Left colon (tissue), 2 donors: ENCODE measurements at places on chromosomes 12 and 14.

GRCh38 chr12:107282628-107283027 lies 189.3 kb upstream of the CRY1 start:
- no peak for DNase-seq

- DNase-seq, result no peak
Measured at GRCh38 chr14:72758420-72758819, 135.5 kb downstream of the DPF3 start.

DNA sequence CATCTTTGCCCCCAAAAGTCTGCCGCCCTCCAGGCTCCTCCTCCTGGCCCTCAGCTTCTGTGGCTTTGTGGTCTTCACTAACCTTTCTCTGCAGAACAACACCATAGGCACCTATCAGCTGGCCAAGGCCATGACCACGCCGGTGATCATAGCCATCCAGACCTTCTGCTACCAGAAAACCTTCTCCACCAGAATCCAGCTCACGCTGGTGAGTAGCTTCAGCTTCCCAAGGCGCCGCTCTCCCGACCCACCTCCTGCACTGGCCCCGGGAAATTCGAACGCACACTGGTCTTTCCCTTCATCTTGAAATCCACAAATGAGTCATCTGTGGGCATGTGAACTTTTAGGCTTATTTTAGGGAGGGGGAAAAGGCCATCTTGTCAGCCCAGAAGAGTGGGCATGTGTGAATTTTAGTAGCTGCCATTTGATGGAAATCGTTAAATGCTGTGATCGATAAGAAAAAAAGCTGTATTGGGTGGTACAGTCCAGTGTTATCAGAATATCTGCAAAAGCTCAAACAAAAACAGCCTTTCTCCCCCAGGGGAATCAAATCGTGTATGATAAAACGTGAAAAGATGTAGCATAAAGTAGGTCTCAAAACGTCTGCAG lies 700 bp downstream of the SLC35E3 start:
- peak; percentile 68 for DNase-seq

- peak; percentile 80 for DNase-seq
Measured at GRCh38 chr12:6914246-6914946, at the start of gene ENO2. Gene ENO2 (plus strand): TSS chr12:6914580. CDS start chr12:6915833, 1,253 bp downstream.

- no peak for DNase-seq
Measured at GRCh38 chr12:100753837-100754236, 40.7 kb upstream of the ANO4 start.

DNA sequence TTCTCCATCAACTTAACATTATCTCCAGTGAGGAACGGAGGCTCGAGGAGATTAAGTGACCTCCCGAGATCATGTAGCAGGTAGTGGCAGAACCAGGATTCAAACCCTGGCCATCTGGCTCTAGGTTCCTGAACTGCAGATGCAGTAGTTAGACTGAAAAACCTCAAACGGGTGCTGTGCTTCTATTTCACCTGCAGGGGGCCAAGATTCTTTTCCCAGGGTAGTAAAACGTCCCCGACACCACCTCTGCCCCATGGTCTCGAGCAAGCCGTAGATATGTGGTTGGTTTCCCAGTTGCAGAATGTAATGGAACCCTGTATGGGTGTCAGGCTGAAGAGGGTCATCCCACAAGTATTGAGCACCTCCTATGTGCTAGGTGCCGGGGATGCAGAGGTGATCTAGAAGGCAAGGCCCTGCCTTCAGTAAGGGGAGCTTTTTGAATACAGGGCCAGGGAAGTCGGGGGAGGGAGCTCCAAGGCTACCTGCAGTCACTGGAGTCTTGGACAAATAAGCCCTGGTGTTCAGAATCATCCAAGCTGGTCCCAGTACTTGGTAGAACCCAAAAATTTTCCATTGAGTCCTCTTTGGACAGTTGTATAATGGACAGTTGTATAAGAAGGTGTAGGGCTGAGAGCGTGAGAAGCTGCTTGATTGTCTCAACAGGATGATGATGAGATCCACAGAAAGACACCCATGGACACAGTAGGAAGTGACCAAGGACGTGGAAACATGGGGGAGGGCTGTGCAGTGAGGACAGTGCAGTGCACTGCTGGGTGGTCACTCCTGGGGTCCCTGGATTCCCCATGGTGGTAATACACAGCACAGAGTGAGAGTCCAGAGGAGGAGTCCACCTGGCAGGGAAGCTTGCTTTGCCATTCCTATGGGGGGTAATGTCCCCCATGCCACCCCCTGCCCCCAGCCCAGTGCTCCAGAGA lies 197.2 kb downstream of the CHST11 start:
- DNase-seq, result no peak

GRCh38 chr12:107053709-107054108 lies 39.6 kb downstream of the CRY1 start:
- DNase-seq, result no peak

DNA sequence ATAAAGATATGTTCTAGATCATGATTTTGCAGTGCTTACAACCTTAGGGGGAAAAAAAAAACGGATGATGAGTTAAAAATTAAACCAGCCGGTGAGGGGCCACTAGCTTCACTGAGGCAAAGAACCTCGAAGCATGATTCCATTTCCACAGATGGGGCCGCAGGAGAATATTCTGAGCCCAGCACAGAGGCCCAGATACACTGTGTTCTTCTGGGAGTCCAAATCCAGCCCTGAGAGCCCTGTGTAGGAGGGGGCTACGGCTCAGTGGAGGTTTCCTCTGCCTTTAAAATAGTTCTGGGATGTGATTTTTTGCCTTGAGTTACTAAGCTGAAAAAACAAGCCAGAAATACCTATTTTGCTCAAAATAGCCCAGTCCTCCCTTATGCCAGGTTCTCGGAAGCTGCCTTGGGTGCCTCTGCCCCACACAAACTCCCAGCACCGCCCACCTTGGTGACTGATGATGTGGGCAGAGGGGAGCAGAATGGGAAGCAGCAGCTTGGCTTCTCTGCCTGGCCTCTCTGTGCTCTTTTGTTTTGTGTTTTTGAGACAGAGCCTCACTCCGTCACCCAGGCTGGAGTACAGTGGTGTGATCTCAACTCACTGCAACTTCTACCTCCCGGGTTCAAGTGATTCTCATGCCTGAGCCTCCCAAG lies 105.4 kb upstream of the BCL2L14 start:
- no peak for DNase-seq

GRCh38 chr14:95180966-95181741 lies 23.8 kb upstream of the DICER1 start:
- DNase-seq, result no peak

GRCh38 chr12:86257134-86257533 lies 943 bp upstream of the MGAT4C start:
- no peak for DNase-seq

DNA sequence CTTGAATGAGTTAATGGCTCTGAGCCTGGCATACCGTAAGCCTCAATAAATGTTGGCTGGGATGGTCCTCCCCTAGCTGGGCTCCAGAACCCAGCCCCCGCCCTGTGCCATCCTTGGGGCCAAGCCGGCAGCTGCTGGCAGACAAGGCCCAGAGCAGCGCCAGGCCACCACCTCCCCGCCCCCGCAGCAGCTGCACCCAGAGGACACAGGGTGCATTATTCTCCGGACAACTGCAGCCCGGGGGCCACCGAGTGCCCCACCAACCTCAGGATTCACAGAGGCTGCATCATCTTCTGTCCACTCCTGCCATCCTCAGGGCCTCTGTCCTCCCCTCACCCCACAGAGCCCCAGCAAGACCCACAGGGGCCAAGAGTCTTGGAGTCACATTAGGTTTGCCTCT lies 92.7 kb downstream of the NCOR2 start:
- no peak for DNase-seq

GRCh38 chr12:80277732-80278131 lies 166.3 kb upstream of the PTPRQ start:
- no peak for DNase-seq

DNA sequence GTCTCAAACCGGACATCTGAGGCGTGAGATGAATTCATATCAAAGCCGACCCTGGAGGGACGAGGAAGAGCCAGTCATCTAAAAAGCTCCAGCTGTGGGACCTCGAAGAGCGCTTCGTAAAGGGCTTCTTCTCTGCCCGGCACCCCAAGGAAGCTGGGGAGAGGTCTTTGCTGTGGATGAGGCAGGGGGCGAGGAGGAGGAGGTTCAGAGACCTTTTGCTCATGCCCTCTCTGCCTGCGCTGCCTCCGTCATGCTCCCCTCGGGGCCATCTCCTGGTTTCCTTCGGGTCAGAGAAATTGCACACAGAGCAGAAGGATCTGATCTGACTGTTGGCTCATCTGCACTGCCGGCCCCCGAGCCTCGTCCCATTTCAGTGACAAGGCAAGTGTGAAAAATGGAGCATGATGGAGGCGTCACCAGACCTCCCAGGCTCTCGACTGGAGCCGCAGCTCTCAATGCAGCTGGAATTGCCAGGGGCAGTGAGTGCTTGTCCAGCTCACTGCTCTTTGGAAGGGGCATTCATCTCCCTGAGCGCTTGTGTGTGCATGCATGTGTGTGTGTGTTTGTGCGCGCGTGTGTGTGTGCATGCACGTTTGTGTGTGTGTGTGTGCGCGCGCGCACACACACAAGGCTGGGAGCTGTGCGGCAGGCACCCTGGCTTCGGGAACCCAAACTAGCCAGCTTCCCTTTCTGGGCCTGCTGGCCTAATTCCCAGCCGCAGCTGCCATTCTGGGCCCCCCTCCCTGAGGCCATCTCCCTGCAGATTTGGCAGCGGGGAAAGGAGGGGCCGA lies 9.2 kb downstream of the CABP1 start:
- DNase-seq, result no peak

DNA sequence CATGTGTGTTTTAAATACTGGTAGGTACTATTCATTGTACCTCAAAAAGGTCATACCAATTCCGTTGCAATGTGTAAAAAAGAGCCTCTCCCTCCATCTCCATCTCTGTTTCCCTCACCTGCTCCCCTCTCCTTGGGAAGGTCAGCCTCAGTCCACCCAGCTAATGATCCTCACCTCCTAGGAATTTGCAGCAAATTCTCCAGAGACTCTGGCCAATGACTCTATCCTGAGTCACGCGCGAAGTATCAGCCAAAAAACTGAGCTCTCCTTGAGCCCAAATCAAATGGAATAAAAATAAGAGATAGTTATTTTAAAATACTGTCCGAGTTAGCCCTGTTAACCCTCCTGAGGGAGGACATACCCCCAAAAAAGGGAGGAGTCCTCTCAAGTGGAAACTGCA lies 148.4 kb downstream of the DPF3 start:
- DNase-seq, result no peak

- DNase-seq, result no peak
Measured at GRCh38 chr14:71190770-71191374, 283.6 kb downstream of the PCNX1 start.

DNA sequence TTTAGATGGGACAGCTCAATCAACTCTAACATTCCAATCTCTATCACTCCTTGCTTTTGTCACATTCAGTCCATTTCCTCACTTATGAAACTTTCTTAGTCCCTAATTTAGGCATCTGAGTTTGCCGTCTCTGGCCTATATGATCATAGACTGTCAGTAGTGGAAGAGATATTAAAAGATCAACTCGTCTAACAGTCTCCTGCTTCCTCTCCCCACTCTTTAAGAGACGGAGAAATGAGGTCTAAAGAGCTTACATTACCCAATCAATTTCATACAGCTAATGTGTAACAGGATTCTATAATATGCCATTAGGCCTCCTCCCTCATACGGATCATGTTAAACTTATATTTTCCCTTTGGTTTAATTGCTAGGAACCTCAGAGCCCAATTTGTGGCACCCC lies 6.5 kb upstream of the ATP23 start:
- no peak for DNase-seq

DNA sequence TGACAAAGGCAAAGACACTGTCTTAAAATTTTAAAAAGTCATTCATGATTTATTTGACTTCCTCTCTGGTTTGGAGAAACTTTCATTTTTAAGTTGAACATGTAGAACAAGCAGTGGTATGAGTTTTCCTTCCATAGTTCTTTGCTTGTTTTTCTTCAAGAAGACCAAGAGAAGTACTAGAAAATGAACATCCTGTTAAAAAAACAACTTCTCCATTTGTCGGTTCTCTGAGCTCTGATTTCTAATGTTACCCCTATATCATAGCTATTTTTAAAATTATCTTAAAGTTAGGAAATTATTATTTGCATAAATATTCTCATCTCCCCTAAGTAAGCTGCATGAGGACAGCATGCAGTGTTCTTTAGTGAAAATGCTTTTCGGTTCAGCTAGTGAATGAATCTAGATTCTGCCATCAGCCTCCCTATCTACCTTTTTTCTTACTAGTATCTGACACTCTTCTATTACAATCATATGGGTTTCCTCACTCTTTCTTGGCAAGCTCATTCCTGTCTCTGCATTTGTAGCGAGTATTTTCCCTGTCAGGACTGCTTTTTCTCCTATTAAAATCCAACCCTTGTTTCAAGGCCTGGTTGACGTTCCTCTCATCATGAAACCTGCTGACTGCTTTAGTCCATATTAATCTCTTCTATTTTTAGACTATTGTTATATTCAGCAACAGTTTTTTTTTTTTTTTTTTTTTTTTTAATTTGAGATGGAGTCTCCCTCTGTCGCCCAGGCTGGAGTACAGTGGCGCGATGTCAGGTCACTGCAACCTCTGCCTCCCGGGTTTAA lies 15.8 kb downstream of the DIP2B start:
- DNase-seq, result no peak

- no peak for DNase-seq
Measured at GRCh38 chr12:124532331-124532750, 35.1 kb downstream of the NCOR2 start.

DNA sequence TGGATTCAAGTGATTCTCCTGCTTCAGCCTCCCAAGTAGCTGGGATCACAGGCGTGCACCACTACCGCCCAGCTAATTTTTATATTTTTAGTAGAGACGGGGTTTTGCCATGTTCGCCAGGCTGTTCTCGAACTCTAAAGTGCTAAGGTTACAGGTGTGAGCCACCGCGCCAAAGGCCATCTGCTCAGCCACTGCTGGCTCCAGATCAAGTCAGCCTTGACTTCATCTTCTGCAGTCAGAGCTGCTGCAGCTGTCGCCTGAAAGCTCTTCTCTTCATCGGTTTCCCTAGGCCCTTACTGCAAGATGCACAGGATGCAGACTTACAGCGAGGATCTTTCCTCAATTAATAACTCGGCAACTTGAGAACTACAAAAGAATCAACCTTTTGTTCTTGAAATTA lies 66.8 kb downstream of the CLIP1 start:
- DNase-seq, result no peak

GRCh38 chr12:26229910-26230309 lies 34.5 kb downstream of the SSPN start:
- DNase-seq, result no peak

- DNase-seq, result no peak
Measured at GRCh38 chr12:13227191-13227590, 30.7 kb downstream of the EMP1 start.

DNA sequence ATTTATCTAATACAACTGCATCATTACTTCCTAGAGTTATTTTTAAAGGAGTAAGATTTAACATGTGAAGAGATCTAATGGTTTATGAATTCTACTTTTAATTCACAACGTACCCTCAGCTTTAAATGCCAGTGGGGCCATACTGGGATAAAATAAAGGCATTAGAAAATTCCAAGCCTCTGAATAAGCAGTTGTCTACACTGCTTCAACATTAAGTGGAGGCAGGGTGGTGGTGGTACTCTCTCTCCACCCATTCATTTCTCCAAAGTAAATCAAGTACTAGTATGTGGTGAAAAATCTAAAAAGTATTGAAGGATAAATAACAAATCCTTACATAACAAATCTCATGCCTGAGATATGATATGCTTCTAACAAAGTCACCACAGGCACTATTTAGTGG lies 52.4 kb downstream of the FERMT2 start:
- no peak for DNase-seq
